Caco-2 (cell line): ENCODE measurements at places on chromosomes 3 and 15. TPM values are rescaled to one million over a fixed set of nuclear protein-coding genes. Genes with fewer than 3 reads are reported as not detected.

- DNase-seq, result no peak
Measured at GRCh38 chr3:20056725-20057611, 16.7 kb downstream of the KAT2B start.

DNA sequence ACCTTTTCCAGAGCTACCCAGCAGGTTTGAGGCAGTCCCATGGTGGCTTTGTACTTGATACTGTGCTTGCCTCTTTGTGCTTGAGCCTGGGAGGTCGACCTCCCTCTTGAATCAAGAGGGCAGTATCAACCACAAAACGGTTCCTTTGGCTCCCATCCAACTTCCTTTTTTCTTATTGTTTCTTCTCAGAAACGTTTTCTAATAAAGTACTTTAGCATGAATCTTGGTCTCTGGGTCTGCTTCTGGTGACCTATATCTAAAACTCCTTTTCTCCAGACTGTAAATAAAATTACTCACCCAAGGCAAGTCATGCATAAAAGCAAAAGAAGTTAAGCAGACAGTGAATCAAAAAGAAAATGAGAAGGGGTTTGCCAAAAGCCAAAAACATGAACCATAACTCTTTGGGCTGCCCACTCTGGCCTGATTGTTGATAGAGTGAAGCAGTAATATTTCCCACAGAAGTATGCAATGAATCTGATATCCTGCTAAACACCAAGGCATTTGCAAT, 112.2 kb upstream of the SLC4A7 start:
- DNase-seq, result no peak

DNA sequence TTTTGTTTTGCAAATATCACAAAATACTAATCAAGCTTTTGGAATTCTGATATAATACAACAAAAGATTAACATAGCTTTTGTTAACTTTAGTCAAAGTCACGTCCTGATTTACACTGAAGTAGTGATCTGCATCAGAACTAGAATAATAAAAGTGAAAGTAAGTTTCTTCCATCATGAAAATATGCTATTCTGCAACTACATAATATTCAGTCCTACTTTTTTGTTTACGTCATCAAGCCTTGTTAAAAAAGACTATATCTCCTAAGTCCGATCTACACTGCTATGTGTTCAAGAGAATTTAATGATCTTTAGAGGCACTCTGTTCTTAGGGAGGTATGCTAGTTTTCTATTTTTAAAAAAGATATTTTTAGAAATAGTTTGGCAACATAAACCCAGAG, 330.1 kb downstream of the ARPP21 start:
- no peak for DNase-seq

DNA sequence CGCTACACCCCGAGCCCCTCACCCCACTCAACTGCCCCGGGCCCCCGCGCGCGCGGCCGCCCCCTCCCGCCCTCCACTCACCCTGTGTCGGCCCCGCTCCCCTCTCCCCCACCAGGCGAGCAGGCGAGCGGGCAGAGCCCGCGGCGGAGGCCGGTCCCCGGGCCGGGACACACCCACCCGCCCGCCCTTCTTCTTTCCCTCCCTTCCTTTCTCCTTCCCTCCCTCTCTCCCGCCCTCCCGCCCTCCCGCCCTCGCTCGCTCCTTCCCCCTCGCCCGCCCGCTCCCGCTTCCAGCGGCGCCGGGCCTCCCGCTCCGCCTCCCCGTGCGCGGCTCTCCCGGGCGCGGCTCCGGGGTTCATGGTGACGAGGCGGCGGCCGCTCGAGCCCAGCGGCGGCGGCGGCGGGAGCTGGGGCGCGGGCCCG, at the start of gene CTDSPL:
Gene CTDSPL, plus strand, starts transcription at position 261 of the 422 bp plus-strand sequence. CDS start 320 bp downstream, outside the sequence.
- DNase-seq, result peak; percentile 61

- DNase-seq, result no peak
Measured at GRCh38 chr3:83224101-83224868, 1462.8 kb upstream of the GBE1 start.

- no peak for DNase-seq
Measured at GRCh38 chr15:34802803-34803750, 7.7 kb upstream of the ACTC1 start.

DNA sequence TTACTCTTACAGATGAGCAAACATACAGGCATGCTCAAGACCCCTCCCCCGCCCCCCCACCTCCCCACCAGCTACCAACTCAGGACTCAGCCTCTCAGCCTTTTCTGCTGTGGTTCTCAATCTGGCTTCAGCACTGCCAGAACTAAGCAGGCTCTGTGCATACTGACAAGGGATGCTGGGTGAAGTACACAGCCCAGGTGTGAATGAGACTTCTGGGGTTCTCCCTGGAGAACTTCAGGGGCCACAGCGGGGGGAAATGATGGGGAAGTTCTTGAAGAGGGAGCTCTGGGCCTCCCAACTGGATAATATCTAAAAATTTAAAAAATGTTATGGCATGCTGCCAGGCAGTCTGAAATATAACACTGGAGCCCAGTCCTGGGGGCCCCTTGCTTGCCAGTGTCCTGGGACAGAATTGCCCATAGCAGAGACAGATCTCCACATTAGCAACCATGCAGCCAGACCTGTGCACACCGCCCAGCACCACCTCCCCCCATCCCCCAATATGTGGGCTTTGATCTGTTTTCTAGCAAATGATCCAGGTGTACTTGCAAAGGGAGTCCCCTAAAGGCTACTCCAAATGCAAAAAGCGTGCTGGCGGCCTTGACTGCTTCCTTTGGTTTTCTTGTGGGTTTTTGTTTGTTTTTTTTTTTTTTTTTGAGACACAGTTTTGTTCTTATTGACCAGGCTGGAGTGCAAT, 41.4 kb downstream of the PGPEP1L start:
- no peak for DNase-seq

The C3orf52 gene
- total RNA-seq, result 52.4 and 64.5 TPM in 2 replicates

The EFCC1 gene
- total RNA-seq, result 0.28 and 0.39 TPM in 2 replicates

The PDHB gene
- 81.8 and 89.8 TPM in 2 replicates for total RNA-seq
